Bladder microvascular endothelial cell (primary cell): ENCODE measurements at places on chromosomes 16 and 17. TPM values are rescaled to one million over a fixed set of nuclear protein-coding genes. Genes with fewer than 3 reads are reported as not detected.

Gene SGCA
- not detected in 2 replicates for total RNA-seq

Gene NUDT16L1
- total RNA-seq = 24.1 and 34.1 TPM in 2 replicates

Gene ZACN
- total RNA-seq = not detected in 2 replicates

Gene LGALS3BP
- 6.8 and 10.8 TPM in 2 replicates for total RNA-seq

Gene PLLP
- total RNA-seq = 1.6 and 7.4 TPM in 2 replicates

Gene GAST
- not detected in 2 replicates for total RNA-seq

Gene FAM20A
- total RNA-seq = under 0.01 TPM in 1 of 2 replicates, not detected in the other

Gene WNT3
- total RNA-seq = 0.97 and 1.1 TPM in 2 replicates

Gene GLG1
- total RNA-seq = 70.9 and 239 TPM in 2 replicates

Gene NOD2
- total RNA-seq = 0.16 and 2.1 TPM in 2 replicates
